ENCODE measurements at places on chromosomes 12 and 14. TPM values are rescaled to one million over a fixed set of nuclear protein-coding genes. Genes with fewer than 3 reads are reported as not detected.

DNA sequence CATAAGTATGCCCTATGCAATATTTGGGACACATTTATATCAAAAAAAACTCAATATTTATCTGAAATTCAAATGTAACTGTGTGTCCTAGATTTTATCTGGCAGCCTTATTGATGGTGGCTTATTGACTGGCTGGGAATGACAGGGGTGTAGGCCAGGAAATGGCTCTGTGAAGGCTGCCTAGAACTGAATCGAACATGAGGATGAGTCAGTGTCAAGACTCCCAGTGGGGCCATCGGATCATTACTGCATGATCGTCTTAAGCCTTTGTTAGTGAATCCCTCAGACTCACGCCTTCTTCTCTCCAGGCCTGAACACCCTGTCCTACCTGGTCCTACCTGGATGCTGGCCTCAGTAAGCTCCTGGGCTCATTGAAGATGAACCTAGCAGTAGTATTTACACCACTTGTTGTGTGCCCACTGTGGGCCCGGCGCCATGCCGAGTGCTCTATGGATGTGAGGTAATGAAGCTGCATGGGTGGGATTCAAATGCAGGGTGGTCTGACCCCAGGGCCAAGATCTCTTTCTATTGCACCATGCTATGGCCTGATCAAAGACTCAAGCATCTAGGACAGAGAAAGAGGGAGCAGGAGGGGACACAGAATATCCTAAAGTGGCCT is 21.0 kb upstream of the FAIM2 start:
- peaks cover under 1% of the 10 kb centered on the region for H3K27me3 ChIP-seq
- no peak overlapping the region for H3K4me3 ChIP-seq
- H3K27ac ChIP-seq = no peak overlapping the region
- H3K4me1 ChIP-seq = peaks cover 2% of the 10 kb centered on the region

The LMNTD1 gene
- total RNA-seq = not detected

- no peaks in the 10 kb centered on the region for H3K36me3 ChIP-seq
- H3K27me3 ChIP-seq = peaks cover 17% of the 10 kb centered on the region
- no peak for DNase-seq
- H3K4me3 ChIP-seq = no peak overlapping the region
- peaks cover 6% of the 10 kb centered on the region for H3K4me1 ChIP-seq
These were observed 112.6 kb downstream of the CALM1 start for GRCh38 chr14:90509403-90509802.

DNA sequence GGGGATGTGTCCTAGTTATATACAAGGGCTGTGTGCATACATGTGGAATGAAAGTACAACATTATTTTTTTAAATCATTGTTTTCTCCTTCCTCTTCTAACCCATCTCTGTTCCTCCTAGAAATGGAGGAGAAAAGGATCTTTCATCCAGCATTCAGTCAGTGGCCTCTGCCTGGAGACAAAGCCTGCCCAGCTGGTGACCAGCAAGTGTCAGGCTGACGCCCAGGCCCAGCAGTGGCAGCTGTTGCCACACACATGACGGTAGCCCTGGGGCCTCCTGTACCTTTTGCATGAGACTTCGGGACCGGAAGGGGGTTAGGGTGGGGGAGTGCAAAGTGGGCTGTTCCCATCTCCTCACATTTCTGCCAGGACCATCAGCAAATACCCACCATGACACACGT is 46.2 kb downstream of the ERH start:
- H3K27ac ChIP-seq = no peak overlapping the region
- no peaks in the 10 kb centered on the region for H3K27me3 ChIP-seq
- no peak overlapping the region for H3K4me3 ChIP-seq
- H3K36me3 ChIP-seq = no peaks in the 10 kb centered on the region
- DNase-seq = no peak

DNA sequence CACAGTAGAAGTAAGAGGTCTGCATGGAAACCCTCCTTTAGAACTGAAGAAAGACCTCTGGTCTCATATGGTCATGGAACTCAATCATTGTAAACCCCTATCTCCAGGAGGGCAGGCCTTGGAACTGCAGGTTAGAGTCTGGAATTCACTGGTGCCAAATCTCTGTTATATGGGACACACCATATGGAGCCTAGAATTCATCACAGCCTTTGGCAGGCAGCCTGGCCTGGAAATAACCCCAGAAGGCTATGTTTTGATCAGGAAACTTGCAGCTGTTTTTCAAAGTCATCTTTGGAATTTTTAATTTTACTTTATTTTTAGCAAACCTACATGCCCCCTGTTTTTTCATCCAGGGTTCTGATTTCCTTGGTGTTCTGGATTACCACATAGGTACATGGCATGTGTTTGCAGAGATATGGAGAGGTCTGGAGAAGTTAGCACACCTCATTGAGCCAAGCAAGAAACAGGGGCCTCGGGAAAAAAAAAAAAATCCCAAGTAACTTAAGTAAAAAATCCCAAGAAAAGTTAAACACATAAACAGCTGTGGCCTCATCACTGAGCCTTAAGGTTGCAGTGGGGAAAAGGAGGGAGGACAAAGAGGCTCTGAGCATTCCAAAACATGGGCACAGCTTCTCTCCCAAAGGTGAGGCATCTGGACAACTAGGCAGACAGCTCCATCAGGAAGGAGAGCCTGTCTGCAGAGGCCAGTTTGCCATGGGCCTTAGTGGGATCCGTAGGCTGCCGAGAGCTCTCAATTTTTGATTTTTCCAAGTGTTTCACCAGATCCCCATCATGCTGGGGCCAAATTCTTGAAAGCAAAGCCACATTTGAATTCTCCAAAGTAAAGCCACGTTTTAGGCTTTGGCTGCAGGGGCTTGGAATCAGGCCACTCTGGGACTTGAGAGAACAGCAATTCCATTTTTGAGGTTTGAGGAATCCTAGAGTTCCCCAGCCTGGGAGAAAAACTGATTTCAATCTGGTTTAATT is 339.6 kb upstream of the TBX3 start:
- no peaks in the 10 kb centered on the region for H3K36me3 ChIP-seq
- H3K4me3 ChIP-seq = no peak overlapping the region
- H3K27me3 ChIP-seq = no peaks in the 10 kb centered on the region
- H3K27ac ChIP-seq = no peak overlapping the region
- DNase-seq = no peak

The DEPDC4 gene
- 1.6 TPM for total RNA-seq

- H3K36me3 ChIP-seq = peaks cover 55% of the 10 kb centered on the region
- peak; percentile 72 for DNase-seq
- peak within 1 kb of the TSS; percentile 98 for H3K27ac ChIP-seq
- peaks cover 31% of the 10 kb centered on the region for H3K4me1 ChIP-seq
- H3K4me3 ChIP-seq = peak within 1 kb of the TSS; percentile 92
These were observed at the start of gene DNAAF2 for GRCh38 chr14:49634547-49635334. Gene DNAAF2 (minus strand): TSS chr14:49635244. CDS start chr14:49635149, 95 bp downstream.

GRCh38 chr12:29565727-29566126 is 68.2 kb upstream of the OVCH1 start:
- H3K27ac ChIP-seq = no peak overlapping the region
- no peak overlapping the region for H3K4me3 ChIP-seq
- no peaks in the 10 kb centered on the region for H3K4me1 ChIP-seq
- H3K27me3 ChIP-seq = peaks cover 18% of the 10 kb centered on the region
- H3K36me3 ChIP-seq = no peaks in the 10 kb centered on the region

The DLGAP5 gene
- total RNA-seq = 75.4 TPM

The NGB gene
- total RNA-seq = not detected

DNA sequence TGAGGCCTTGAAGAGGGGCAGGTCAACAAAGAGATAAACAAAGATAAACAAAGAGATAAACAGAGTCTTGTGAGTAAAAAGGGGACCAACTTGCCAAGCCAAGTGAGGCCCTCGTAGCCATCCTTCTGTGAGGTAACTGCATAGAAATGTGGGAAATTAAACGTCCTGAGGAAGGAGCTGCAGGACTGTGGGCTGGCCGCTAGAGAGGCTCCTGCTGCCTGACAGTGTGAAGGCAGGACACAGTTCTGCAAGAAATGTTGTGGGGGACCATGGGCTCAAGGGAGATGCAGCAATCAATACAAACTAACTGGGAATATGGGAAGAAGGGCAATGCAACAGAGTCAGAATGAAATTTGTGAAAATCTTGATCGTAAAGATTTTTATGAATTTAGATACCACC is 91.9 kb downstream of the SLC8A3 start:
- no peaks in the 10 kb centered on the region for H3K36me3 ChIP-seq
- no peak overlapping the region for H3K27ac ChIP-seq
- H3K4me1 ChIP-seq = no peaks in the 10 kb centered on the region
- DNase-seq = no peak
- no peak overlapping the region for H3K4me3 ChIP-seq

DNA sequence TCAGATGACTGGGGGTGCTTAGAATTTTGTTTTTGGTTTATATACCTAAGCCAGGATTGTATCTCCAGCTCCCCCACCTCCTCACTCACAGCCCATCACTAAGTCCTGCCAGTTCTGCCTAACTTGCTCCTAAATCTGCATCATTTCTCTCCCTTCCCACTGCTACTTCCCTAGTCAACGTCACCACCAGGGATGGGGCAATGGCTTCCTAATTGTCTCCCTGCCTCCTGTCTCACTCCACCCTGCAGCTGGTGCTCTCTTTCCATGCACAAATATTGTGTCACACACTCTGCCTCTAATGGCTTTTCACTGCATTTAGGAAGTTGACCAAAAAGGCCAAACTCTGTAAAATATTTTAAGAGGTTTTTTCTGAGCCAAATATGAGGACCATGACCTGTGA is 11.5 kb downstream of the OAS2 start:
- H3K36me3 ChIP-seq = peaks cover 87% of the 10 kb centered on the region
- peaks cover 36% of the 10 kb centered on the region for H3K4me1 ChIP-seq
- peak overlapping the region; percentile 32 for H3K27ac ChIP-seq

- no peak overlapping the region for H3K27ac ChIP-seq
- H3K4me3 ChIP-seq = no peak overlapping the region
- H3K4me1 ChIP-seq = no peaks in the 10 kb centered on the region
- H3K36me3 ChIP-seq = no peaks in the 10 kb centered on the region
- H3K27me3 ChIP-seq = peaks cover 12% of the 10 kb centered on the region
These were observed 16.0 kb downstream of the DBX2 start for GRCh38 chr12:45034861-45035265.

The RNF212B gene
- total RNA-seq = not detected

- no peak overlapping the region for H3K27ac ChIP-seq
- DNase-seq = no peak
- H3K36me3 ChIP-seq = no peaks in the 10 kb centered on the region
- H3K27me3 ChIP-seq = peaks cover 14% of the 10 kb centered on the region
These were observed 92.1 kb downstream of the STXBP6 start for GRCh38 chr14:24957814-24958213.

- H3K4me3 ChIP-seq = no peak overlapping the region
- H3K4me1 ChIP-seq = no peaks in the 10 kb centered on the region
- no peak for DNase-seq
- no peaks in the 10 kb centered on the region for H3K36me3 ChIP-seq
- H3K27ac ChIP-seq = no peak overlapping the region
- H3K27me3 ChIP-seq = no peaks in the 10 kb centered on the region
These were observed 122.2 kb downstream of the NTS start for GRCh38 chr12:85996280-85996679.

DNA sequence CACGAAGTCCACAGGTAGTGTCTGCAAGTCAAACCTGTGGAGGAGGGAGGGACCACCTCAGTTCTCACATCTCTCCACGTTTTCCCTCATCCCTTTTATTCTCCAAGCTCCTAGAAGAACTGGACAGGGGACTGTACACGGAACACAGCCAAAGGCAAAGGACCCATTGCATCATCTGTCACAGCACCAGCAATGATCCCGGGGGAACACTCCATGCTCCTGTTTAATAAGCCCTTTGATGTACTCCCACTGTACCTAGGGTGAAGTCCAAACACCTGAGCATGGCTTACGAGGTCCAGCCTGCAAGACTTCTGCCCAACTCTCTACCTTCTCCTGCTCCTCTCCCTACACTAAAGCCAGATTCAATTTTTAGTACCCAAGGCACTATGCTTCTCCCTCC is 26.5 kb downstream of the PRPF40B start:
- H3K27ac ChIP-seq = peak overlapping the region; percentile 6
- H3K4me3 ChIP-seq = no peak overlapping the region
- peaks cover 31% of the 10 kb centered on the region for H3K36me3 ChIP-seq
- H3K4me1 ChIP-seq = peaks cover 9% of the 10 kb centered on the region
- no peak for DNase-seq

The PROX2 gene
- total RNA-seq = 0.38 TPM

- no peak overlapping the region for H3K27ac ChIP-seq
- H3K4me3 ChIP-seq = no peak overlapping the region
- DNase-seq = no peak
- H3K4me1 ChIP-seq = no peaks in the 10 kb centered on the region
These were observed 73.4 kb downstream of the CAPZA3 start for GRCh38 chr12:18811273-18811672.

GRCh38 chr12:132173135-132174014 is 29.1 kb downstream of the NOC4L start:
- no peak overlapping the region for H3K27ac ChIP-seq
- H3K4me1 ChIP-seq = peaks cover 14% of the 10 kb centered on the region
- no peak for DNase-seq
- H3K27me3 ChIP-seq = peaks cover 11% of the 10 kb centered on the region
- H3K4me3 ChIP-seq = no peak overlapping the region

GRCh38 chr12:69578283-69578682 is 7.0 kb upstream of the CCT2 start:
- peaks cover 8% of the 10 kb centered on the region for H3K4me1 ChIP-seq
- no peak for DNase-seq

- H3K36me3 ChIP-seq = no peaks in the 10 kb centered on the region
- no peaks in the 10 kb centered on the region for H3K27me3 ChIP-seq
These were observed 273.9 kb upstream of the MIS18BP1 start for GRCh38 chr14:45526715-45527549.

DNA sequence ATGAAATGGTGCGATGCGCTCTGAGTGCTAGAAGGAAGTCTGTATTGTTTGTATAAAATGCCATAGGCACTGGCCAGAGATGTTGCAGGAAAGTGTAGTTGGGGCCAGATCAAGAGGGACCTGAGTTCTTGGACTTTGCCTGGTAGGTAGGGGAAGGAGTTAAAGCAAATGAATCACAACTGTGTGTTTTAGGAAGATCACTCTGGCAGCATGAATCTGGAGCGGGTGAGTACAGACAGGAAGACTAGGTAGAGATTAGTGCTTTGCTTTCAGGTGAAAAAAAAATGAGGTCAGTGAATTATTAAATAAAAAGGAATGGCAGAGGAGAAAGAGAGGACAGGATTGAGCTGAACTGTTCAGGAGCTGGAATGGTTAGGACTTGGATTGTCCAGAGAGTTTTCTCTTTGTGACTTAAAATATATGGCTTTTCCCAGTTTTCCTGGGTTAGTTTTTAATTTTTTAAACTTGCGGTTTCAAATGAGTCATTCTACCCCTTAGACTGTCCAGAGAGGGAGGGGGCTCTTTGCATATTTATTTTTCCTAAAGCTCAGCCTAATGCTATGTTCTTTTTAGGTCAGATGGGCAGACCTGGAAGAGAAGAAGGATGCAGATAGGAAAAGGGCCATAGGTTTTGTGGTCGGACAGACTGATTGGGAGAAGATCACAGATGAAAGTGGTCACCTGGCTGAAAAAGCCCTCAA is 41.1 kb downstream of the PROX2 start:
- H3K4me3 ChIP-seq = no peak overlapping the region
- peaks cover 51% of the 10 kb centered on the region for H3K4me1 ChIP-seq
- no peak for DNase-seq
- H3K27ac ChIP-seq = peak overlapping the region; percentile 70
- no peaks in the 10 kb centered on the region for H3K27me3 ChIP-seq
- H3K36me3 ChIP-seq = peaks cover 27% of the 10 kb centered on the region

The ITGB7 gene
- total RNA-seq = 121 TPM

Data from activated CD8-positive, alpha-beta T cell treated with anti-CD3 and anti-CD28 coated beads for 36 hours (primary cell).